Right renal pelvis (tissue), 4 donors: ENCODE measurements at places on chromosomes 7 and 10. TPM values are rescaled to one million over a fixed set of nuclear protein-coding genes. Genes with fewer than 3 reads are reported as not detected.

The SLC25A28 gene
- 43.9 TPM for polyA plus RNA-seq

DNA sequence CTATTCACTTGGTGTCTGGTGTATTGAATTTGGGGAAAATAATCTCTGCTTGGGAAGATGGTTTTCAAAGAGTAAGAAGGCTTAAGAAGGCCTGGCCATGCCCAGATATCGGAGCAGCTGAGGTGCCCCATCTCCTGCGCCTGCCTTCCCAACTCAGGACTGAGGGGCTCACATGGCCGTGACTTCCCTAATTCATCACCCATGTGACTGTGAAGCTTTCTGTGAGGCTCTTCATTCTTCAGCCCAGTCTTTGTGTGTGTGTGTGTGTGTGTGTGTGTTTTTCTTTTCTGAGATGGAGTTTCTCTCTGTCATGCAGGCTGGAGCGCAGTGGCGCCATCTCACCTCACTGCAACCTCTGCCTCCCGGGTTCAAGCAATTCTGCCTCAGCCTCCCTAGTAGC lies 53.2 kb downstream of the PROSER2 start:
- DNase-seq, result no peak

DNA sequence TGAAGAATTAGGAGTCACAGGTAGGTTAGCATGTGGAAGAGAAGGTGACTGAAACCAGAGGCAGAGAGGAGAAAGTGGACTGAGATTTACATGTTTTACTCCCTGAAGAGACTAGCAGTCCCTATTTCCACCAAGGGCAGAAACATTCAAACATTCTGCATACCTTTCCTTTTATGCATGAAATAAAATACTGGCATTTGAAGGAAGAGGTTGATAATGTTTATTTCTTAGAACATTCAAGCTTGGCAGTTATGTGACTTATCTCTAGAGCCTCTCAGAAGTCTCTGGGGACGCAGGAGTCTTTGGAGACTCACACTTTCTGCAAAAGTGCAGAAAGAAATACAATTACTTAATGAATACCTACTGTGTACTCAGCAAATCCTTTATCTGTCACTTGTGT lies 507.1 kb upstream of the C7orf33 start:
- DNase-seq, result no peak

GRCh38 chr10:69348816-69349541 lies 67.7 kb downstream of the TACR2 start:
- DNase-seq, result no peak

DNA sequence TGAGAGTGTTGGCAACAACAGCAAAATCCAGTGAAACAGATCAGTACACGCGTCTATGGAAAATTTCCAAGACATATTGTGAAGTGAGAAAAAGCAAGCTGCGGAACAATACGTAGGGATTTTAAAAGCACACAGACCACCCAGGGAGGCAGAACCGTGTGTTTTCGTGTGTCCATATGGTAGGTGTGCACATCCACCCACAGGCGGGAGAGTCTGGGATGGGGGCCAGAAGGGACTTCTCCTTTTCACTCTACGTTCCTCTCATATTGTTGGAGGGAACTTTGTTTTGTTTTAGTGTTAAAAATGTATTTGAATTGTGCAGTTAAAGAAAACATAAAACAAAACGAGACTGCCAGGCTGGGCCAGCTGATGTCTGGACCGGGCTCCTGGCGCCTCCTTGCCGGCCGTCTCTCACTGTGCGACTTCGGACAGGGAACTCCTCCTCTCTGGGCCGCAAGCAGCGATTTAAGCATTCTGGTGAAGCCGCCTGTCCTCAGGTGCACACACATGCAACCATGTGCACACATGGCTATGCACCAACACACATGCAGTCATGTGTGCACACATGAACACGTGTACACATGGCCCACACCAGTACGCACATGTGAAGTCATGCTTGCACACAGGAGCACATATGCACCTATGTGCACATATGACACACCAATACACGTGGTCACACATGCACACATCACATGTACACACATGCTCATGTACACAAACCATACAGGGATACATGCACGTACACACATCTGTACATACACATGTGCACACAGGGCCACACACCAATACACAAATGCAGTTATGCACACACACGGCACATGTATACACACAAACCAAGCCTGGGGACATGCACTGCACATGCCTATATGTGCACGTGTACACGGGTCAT lies 141.1 kb downstream of the ELFN1 start:
- DNase-seq, result no peak

DNA sequence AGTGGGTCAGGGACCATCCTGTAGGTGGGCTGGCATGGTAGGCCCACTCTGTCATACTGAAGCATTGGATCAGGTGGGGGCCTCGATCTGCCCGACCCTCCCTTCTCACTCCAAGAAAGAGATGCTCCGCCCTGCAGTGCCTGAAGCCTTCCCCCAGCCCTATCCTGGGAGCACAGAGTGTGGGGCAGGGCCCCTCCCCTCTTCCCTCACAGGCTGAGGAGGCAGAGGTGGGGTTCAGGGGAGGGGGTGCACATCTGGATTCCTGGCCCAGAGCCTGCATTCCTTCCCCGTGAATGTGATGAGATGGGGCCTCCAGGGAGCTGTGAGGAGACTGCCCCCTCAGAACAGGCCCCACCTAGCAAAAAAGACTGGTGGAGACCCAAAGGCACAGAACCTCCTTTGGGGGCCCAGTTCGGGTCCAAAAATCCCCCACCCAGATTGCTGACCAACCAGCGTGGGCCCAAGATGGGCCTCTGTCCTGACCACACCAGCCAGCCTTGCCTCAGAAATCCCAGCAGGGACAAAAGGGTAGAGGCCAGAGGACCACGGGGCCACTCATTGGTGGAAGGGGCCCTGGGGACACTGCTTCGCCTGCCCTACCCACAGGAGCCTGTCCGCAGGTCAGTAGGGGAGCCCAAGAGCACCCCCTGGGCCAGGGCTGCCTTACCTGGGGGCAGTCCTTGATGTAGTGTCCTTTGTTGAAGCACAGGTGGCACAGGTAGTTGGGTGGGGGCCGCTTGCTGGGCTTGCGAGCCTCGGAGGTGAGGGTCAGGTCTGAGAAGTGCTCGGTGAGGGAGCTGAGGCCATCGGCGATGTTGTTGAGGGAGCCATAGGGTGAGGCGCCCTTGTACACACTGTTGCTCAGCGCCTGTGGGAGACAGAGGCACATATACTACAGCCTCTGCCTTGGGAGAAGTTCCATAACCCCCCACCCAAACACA lies 13.3 kb downstream of the ZCCHC24 start:
- no peak for DNase-seq

The AEBP1 gene
- 75.0 TPM for polyA plus RNA-seq

The GPR158 gene
- 0.44 TPM for polyA plus RNA-seq

The TRIL gene
- 67.7 TPM for polyA plus RNA-seq

DNA sequence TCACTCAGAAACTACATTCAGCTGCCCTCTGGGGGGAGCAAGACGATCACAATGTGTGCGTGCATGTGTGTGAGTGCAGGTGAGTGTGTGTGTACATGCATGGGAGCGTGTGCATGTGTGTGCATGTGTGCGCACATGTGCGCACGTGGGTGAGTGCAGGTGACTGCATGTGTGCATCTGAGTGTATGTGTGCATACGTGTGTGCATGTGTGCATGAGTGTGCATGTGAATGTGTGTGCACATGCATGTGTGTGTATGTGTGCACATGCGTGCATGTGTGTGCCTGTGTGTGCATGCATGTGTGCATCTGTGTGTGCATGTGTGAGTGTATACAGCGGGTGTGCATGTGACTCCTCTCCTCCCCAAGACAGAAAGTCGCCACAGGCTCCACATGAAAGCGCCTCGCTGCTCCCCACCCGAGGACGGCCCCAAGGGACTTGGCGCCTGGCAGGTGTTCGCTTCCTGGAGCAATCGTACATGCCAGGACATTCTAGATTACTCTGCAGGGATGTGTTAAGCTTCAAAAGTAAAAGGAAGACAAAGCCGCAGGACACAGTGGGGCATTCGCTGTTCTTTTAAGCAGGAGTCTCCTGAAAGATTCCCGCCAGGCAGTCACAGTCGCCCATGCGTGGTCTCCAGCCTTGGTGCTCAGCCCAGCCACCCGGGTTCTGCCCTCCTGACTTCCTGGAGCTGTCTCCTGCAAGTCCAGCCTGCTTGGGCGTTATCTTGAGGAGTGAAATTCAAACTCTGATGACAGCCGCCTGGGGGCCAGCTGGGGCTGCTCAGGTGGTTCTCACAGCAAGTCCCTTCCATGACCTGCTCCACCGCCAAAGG lies 42.0 kb upstream of the ADGRA1 start:
- no peak for DNase-seq

The DYDC2 gene
- polyA plus RNA-seq, result 2.4 TPM

GRCh38 chr7:36764929-36765328 lies 40.6 kb upstream of the AOAH start:
- DNase-seq, result no peak

- DNase-seq, result no peak
Measured at GRCh38 chr10:133276435-133277201, at the start of gene ADAM8. TSS of gene ADAM8 (minus strand) at chr10:133276868. CDS start at chr10:133276817, 51 bp downstream.

DNA sequence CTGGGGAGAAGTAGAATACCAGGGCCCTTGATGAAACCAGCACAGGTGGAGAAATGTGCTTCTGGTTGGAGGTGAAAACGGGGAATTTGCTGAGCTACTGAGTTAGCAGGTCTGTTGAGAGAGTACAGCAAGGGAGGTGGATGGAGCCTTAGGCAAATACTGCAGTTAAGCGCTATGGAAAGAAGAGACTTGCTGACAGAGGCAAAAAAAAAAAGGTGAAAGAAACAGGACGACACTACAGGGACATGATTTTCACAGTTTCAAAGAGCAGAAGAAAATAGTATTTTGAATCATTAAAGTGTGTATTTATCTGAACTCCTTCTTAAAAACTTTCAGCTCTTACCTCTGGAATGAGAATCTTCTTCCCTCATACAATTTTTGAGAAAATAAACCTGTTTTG lies 159.5 kb downstream of the DNAH11 start:
- DNase-seq, result no peak

- no peak for DNase-seq
Measured at GRCh38 chr7:15798081-15798480, 111.6 kb upstream of the MEOX2 start.

- no peak for DNase-seq
Measured at GRCh38 chr10:69873135-69873639, 71.5 kb downstream of the COL13A1 start.

- no peak for DNase-seq
Measured at GRCh38 chr10:63030536-63030935, 102.6 kb upstream of the NRBF2 start.

The ADAM12 gene
- 29.0 TPM for polyA plus RNA-seq

GRCh38 chr7:36620166-36620708 lies 104.1 kb downstream of the AOAH start:
- DNase-seq, result no peak

DNA sequence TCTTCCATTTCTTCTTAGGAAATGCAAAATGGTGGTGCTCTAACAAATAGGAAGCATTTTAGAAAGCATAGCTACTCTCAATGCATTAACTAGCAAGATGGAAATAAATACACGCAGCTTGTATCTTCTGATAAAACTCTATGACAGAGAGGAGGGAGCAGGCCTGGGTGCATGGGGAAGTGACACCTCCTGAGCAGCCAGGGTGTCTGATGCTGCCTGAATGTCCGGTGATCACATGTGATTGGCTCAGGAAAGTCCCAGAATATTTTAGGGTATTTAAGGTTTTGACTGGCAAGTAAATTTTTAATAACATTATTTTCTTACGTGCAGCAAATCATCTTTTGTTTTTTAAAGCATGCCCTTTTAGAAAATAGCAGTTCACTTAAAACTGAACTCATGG lies 261.0 kb upstream of the KLF6 start:
- DNase-seq, result no peak

- no peak for DNase-seq
Measured at GRCh38 chr10:83346266-83346910, 792.9 kb upstream of the GHITM start.

DNA sequence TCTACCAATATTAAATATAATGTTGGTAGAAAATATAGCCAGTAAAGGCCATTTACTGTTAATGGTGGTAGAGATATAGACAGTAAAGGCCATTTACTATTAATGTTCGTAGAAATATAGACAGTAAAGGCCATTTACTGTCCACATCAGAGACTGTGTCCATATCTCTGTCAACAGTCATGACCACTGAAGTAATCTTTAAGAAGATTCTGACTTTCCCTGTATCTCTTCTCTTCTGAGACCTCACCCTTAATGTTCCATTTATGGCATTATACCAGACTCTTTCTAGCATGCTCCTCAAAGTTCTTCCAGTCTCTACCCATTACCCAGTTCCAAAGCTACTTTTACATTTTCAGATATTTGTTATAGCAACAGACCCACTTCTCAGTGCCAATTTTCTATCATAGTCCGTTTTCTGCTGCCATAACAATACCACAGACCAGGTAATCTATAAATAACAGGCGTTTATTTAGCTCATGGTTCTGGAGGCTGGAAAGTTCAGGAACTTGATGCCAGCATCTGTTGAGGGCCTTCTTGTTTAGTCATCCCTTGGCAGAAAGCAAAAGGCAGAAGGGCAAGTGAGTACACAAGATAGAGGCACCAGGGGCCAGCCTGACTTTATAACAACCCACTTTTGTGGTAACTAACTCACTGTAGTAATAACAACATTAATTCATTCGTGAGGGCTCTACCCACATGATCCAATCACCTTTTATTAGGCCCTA lies 7.9 kb upstream of the NUDCD3 start:
- no peak for DNase-seq

The UCN3 gene
- polyA plus RNA-seq, result 1.9 TPM

The ELFN1 gene
- polyA plus RNA-seq, result 13.4 TPM

DNA sequence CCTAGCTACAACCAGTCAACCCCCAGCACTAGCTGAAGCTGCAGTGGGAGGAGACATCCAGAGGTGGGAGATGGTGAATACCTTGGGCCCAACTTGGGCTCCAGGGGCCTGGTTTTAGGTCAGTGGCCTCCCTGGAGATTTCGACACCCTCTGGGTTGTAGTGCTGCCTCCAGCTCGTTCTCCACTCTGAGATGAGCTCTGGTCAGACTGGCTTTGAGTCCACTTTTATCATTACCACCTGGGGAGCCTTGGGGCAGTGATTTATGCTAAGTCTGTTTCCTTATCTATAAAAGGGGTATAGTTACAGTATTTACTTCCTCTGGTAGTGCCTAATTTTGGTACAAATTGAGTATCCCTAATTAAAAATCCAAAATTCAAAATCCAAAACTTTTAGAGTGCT lies 22.8 kb downstream of the PPIA start:
- DNase-seq, result no peak

- DNase-seq, result no peak
Measured at GRCh38 chr10:103660364-103661197, 167.1 kb downstream of the NEURL1 start.

The FGFR2 gene
- polyA plus RNA-seq, result 107 TPM

The CDC123 gene
- polyA plus RNA-seq, result 136 TPM

The GIMAP7 gene
- polyA plus RNA-seq, result 16.7 TPM

The CALN1 gene
- polyA plus RNA-seq, result 0.46 TPM

DNA sequence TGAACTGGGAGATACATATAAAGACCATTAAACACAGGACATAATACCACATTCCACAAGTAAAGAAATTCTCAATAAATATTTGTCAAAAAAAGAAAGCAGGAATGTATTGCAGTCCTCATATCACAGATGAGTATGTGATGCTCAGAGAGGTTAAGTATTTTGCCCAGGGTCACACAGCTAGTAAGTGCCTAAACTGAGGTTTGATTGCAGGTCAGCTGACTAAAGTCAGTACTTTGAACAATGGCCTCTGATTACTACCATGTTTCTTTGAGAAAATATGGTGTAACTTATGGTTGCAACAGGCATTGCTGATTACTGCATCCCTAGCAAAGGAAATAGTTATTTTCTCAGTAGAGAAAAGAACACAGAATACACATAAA lies 267.1 kb downstream of the ELMO1 start:
- DNase-seq, result no peak

GRCh38 chr7:78148166-78148894 lies 349.8 kb downstream of the PHTF2 start:
- no peak for DNase-seq
